ENCODE measurements at places on chromosomes 16 and 17. TPM values are rescaled to one million over a fixed set of nuclear protein-coding genes. Genes with fewer than 3 reads are reported as not detected.

PYY gene
- not detected for total RNA-seq

PRSS22 gene
- not detected for total RNA-seq

CD68 gene
- total RNA-seq: 28.8 TPM

AIPL1 gene
- 0.67 TPM for total RNA-seq

CD300LB gene
- total RNA-seq: not detected

NPIPA5 gene
- 5.1 TPM for total RNA-seq

SLC16A13 gene
- total RNA-seq: 5.2 TPM

BMERB1 gene
- 14.9 TPM for total RNA-seq
